Osteoblast (primary cell): ENCODE measurements at places on chromosomes 1 and 21.

GRCh38 chr1:208235982-208236761 is 8.0 kb downstream of the PLXNA2 start:
- no peaks in the 10 kb centered on the region for H3K36me3 ChIP-seq
- no peak overlapping the region for H3K4me3 ChIP-seq
- H3K4me1 ChIP-seq: peaks cover 13% of the 10 kb centered on the region
- H3K27ac ChIP-seq: peak overlapping the region; percentile 10

DNA sequence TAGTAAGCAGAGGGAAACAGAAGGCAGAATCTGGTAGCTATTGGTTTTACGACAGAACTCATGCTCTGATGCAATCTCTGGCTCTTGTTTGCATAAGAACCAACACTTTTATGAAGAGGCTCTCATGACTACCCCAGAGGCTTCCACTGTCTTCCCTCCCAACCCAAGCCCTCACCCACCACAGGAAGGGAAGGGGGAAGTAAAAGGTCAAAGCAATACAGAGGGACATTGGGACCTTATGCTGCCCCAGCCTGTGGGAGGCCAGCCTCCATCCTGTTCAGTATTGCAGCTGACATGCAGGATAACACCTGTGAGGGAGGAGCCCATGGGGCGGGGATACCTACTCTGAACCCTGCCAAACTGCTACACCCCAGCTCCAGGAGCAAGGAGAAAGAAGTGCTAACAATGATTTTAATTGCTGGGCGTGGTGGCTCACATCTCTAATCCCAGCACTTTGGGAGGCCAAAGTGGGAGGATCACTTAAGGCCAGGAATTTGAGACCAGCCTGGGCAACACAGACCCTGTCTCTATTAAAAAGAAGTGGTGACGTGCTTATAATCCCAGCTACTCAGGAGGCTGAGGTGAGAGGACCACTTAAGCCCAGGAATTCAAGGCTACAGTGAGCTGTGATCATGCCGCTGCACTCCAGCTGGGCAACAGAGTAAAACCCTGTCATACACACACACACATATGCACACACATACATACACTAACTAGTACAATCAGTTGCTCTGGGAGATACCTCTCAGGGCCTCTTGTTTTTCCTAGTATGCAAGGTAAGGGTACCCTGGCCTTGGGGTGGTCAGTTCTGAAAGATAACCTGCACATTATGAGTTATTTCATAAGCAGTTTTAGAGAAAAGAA is 9.5 kb downstream of the MR1 start:
- no peak overlapping the region for H3K27ac ChIP-seq
- H3K36me3 ChIP-seq: peaks cover 5% of the 10 kb centered on the region
- H3K27me3 ChIP-seq: no peaks in the 10 kb centered on the region
- DNase-seq: no peak
- H3K4me3 ChIP-seq: no peak overlapping the region
- H3K4me1 ChIP-seq: peaks cover 7% of the 10 kb centered on the region

- H3K27ac ChIP-seq: no peak overlapping the region
- no peaks in the 10 kb centered on the region for H3K27me3 ChIP-seq
- H3K4me1 ChIP-seq: no peaks in the 10 kb centered on the region
- DNase-seq: no peak
- no peak overlapping the region for H3K4me3 ChIP-seq
Measured at GRCh38 chr1:56758135-56758534, 61.1 kb downstream of the FYB2 start.

- H3K27ac ChIP-seq: no peak overlapping the region
- H3K4me1 ChIP-seq: peaks cover 5% of the 10 kb centered on the region
- H3K4me3 ChIP-seq: no peak overlapping the region
- no peaks in the 10 kb centered on the region for H3K27me3 ChIP-seq
Measured at GRCh38 chr1:197660389-197660788, 114.9 kb downstream of the DENND1B start.

- peaks cover 19% of the 10 kb centered on the region for H3K4me1 ChIP-seq
- H3K27ac ChIP-seq: peak overlapping the region; percentile 40
- no peak overlapping the region for H3K4me3 ChIP-seq
Measured at GRCh38 chr1:174007851-174008250, 14.3 kb downstream of the RC3H1 start.

GRCh38 chr1:71796006-71796405 is 486.3 kb downstream of the NEGR1 start:
- H3K4me1 ChIP-seq: no peaks in the 10 kb centered on the region
- H3K27ac ChIP-seq: no peak overlapping the region
- no peak overlapping the region for H3K4me3 ChIP-seq
- H3K36me3 ChIP-seq: no peaks in the 10 kb centered on the region

DNA sequence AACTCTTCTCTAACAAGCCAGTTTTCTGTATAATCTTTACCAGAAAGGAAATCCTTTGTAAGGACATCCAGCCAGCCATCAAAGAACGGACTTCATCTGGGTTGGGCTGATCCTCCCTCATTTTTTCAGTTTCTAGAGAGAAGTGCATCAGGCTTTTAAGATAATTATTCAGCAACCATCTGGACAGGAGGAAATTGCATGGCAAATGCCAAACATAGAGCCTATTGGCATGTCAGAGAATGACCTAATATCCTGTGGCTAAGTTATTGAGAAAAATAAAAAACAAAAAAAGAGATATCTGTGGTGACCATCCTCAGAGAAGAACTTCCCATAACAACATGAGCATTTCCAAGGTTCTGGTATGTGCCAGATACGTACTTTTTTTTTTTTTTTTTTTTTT is 74.9 kb upstream of the BEND5 start:
- peaks cover 22% of the 10 kb centered on the region for H3K4me1 ChIP-seq
- H3K36me3 ChIP-seq: no peaks in the 10 kb centered on the region
- H3K4me3 ChIP-seq: no peak overlapping the region
- no peak overlapping the region for H3K27ac ChIP-seq
- DNase-seq: no peak

DNA sequence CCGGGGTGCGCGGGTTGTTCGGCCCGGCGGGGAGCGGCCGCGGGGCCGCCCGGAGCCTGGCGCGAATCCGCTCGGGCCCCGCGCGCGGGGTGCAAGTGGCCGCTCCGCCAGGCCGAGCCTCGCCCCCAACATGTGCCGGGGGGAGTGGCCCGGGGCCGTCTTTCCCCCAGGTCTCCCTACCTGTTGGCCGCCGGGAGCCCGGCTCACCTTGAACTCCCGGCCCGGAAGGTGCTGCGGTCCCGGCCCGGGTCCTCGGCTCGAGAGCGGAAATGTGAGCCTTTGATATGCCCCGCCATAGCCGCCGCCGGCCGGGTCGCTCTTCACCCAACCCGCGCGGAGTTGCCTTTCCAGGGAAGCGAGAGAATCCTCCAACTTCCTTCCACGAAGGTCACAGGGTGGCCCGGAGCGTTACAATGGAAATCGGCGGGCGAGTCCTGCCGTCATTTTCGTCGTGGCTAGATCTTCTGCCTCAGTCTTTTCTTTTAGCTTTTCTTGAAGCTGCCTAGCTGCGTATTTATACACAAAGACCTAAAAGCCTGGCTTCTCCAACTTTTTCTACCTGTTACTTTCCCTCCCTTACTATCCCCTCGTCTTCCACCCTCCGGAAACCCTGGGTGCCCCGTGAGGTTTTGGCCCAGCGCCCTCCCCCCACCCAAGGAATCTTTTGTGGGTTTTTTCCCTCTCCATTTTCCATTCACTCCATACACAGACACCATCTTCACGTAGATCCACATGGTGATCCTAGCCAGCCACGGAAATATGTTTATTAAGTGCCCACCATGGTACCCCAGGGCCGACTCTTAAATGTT is 867 bp downstream of the PTGFRN start:
- no peaks in the 10 kb centered on the region for H3K4me1 ChIP-seq
- no peak overlapping the region for H3K27ac ChIP-seq
- H3K27me3 ChIP-seq: peaks cover 14% of the 10 kb centered on the region
- no peaks in the 10 kb centered on the region for H3K36me3 ChIP-seq

DNA sequence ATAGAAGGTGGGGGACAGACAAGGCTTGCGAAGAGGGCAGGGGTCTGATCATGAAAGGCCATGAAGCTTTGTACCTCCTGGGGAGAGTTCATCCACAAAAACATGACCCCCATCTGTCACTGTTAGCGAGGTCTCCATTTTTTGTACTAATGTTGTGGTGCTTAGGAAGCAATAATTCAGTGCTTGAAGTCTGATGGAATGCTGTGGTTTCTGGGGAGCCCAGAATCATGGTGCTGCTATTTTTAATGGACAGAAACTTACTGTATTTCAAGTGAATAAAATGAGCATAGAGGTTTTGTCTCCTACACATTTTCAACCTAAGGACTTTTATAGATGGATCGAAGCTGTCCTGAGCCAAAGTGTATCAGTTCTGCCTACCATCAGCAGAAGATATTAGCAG is 28.2 kb upstream of the RGL1 start:
- H3K36me3 ChIP-seq: no peaks in the 10 kb centered on the region
- no peak overlapping the region for H3K4me3 ChIP-seq

- H3K4me3 ChIP-seq: no peak overlapping the region
- no peaks in the 10 kb centered on the region for H3K27me3 ChIP-seq
- no peaks in the 10 kb centered on the region for H3K36me3 ChIP-seq
- no peaks in the 10 kb centered on the region for H3K4me1 ChIP-seq
Measured at GRCh38 chr1:87902830-87903229, 574.1 kb downstream of the LMO4 start.

DNA sequence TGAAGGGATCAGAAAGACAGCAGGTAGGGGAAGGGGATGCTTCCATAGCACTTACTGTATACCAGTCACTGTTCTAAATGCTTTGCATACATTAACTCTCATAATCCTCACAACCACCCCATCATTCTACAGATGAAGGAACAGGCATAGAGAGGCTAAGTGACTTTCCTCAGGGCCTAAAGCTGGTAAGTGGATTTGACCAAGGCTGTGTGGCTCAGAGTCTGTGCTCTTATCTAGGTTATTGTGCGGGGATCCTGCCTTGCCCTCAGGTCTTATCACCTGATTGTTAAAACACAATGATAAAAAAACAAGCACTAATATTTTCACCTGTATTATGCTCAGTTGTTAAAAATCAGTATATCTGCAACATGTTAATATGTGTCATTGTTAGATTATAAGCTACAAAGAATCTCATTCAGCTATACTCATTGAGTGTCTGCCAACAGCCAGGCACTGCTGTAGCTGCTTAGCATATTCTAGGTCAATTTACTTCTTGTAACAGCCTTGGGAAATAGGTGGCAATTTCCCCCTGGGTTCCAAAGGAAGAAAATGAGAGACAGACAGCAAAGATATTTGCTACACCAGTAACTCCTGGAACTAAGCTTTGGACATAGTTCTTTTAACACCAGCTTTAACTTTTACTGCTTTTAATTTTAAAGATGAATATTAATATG is 38.6 kb upstream of the RBM15 start:
- peaks cover 17% of the 10 kb centered on the region for H3K27me3 ChIP-seq
- no peaks in the 10 kb centered on the region for H3K4me1 ChIP-seq
- no peaks in the 10 kb centered on the region for H3K36me3 ChIP-seq
- H3K4me3 ChIP-seq: no peak overlapping the region

DNA sequence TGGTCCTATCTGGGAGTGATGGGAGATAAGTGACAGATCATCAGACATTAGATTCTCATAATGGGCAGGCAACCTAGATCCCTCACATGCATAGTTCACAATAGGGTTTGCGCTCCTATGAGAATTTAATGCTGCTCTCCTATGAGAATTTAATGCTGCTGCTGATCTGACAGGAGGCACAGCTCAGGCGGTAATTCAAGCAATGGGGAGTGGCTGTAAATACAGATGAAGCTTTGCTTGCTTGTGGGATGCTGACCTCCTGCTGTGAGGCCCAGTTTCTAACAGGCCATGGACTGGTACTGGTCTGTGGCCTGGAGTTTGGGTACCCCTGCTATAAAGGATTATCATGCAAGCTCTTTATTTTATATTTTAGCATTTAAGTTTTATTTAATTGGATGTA is 72.0 kb downstream of the ZMYM4 start:
- H3K4me3 ChIP-seq: no peak overlapping the region
- H3K27ac ChIP-seq: no peak overlapping the region
- DNase-seq: no peak
- H3K4me1 ChIP-seq: no peaks in the 10 kb centered on the region

DNA sequence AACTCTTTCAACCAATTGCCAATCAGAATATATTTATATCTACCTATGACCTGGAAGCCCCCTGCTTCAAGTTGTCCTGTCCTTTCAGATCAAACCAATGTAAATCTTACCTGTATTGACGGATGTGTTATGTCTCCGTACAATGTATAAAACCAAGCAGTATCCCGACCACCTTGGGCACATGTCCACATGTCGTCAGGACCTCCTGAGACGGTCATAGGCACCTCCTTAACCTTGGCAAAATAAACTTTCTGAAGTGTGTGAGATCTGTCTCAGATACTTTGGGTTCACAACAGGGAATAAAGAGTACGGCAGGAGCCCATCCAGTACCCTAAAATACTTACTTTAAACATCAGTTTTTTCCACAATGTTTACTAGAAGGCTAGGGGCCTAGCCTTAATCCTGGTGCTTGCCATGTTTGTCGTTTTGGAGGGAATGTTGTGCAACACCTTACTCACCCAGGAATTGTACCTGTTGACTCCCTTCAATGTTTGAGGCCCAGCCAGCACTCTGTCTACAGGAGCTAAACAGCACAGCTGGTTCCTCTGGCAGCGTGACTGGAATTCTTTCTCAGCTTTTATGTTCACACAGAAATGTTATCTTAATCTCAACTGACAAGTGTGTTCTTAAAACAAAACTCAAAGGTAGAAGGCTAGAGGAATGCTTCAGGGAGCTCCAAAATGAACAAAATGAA is 90.8 kb upstream of the USP25 start:
- no peaks in the 10 kb centered on the region for H3K36me3 ChIP-seq
- no peaks in the 10 kb centered on the region for H3K27me3 ChIP-seq
- no peak overlapping the region for H3K27ac ChIP-seq
- no peak overlapping the region for H3K4me3 ChIP-seq
- H3K4me1 ChIP-seq: no peaks in the 10 kb centered on the region
- DNase-seq: no peak

DNA sequence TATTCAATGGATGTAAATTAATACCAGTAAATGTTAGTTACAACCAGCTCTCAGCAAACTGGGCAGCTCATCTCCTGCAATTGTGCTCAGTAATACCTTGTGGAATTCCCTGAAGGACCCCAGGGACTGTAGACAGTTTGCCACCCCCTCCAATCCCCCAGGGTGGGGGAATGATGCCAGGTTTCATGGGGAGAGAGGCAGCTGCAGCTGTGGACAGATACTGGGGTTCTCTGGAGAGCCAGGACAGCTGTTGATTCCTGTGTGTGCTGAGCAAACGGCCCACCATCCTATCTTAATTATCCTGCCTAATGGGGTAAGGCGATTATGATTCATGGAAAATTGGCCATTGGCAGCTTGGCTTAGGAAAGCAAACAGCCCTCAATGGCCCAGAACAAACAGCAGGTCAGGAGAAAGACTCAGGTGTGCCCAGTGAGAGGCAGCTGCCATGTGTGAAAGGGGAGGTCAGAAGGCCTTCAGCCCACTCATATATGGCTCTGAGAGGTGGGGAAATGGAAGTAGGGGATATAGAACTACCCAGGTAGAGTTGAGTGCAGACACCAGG is 148.9 kb upstream of the CTTNBP2NL start:
- DNase-seq: no peak
- H3K4me1 ChIP-seq: peaks cover 12% of the 10 kb centered on the region
- H3K27ac ChIP-seq: no peak overlapping the region
- H3K27me3 ChIP-seq: no peaks in the 10 kb centered on the region

GRCh38 chr1:188249811-188250210 is 1421.1 kb downstream of the PLA2G4A start:
- H3K27ac ChIP-seq: no peak overlapping the region
- H3K4me3 ChIP-seq: no peak overlapping the region
- no peaks in the 10 kb centered on the region for H3K36me3 ChIP-seq
- H3K27me3 ChIP-seq: no peaks in the 10 kb centered on the region

- DNase-seq: no peak
- no peak overlapping the region for H3K4me3 ChIP-seq
- H3K27me3 ChIP-seq: peaks cover 9% of the 10 kb centered on the region
- no peaks in the 10 kb centered on the region for H3K36me3 ChIP-seq
Measured at GRCh38 chr1:53653631-53654030, 85.3 kb downstream of the GLIS1 start.

GRCh38 chr1:112358061-112358770 is 37.8 kb upstream of the CTTNBP2NL start:
- no peak overlapping the region for H3K4me3 ChIP-seq
- H3K27me3 ChIP-seq: peaks cover 25% of the 10 kb centered on the region
- H3K36me3 ChIP-seq: no peaks in the 10 kb centered on the region
- H3K4me1 ChIP-seq: peaks cover 20% of the 10 kb centered on the region
- H3K27ac ChIP-seq: no peak overlapping the region
- DNase-seq: no peak
